ENCODE measurements at places on chromosomes 11 and 22. TPM values are rescaled to one million over a fixed set of nuclear protein-coding genes. Genes with fewer than 3 reads are reported as not detected.
A peak's percentile ranks its signal among the peaks of the same experiment; 100 is the strongest.

DNA sequence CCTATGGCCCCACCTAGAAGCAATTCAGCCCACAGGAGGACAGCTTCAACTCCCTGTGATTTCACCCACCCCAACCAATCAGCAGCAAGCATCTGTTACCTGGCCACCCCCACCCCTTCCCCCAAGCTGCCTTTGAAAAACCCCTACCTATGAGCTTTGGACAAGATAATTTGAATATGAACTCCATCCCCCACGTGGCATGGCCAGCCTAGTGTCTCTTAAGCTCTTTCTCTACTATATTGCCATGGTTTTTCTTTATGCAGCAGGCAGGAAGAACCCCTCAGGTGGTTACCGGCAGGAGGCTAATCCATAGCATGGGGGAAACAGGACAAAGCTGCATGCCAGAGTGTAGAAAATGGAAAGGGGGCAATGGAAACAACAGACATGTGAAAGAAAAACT is 29.0 kb downstream of the CTSC start:
- H3K27me3 ChIP-seq = no peaks in the 10 kb centered on the region
- peaks cover 8% of the 10 kb centered on the region for H3K4me1 ChIP-seq
- DNase-seq = no peak
- H3K4me3 ChIP-seq = no peak overlapping the region

- H3K27ac ChIP-seq = no peak overlapping the region
- no peak overlapping the region for H3K4me3 ChIP-seq
- peaks cover 33% of the 10 kb centered on the region for H3K4me1 ChIP-seq
- DNase-seq = no peak
Observed at GRCh38 chr11:69210310-69211035, 54.7 kb downstream of the SMIM38 start.

GRCh38 chr11:125332821-125333220 is 163.2 kb downstream of the FEZ1 start:
- H3K27me3 ChIP-seq = no peaks in the 10 kb centered on the region
- H3K4me3 ChIP-seq = no peak overlapping the region
- DNase-seq = no peak
- no peak overlapping the region for H3K27ac ChIP-seq
- peaks cover 70% of the 10 kb centered on the region for H3K4me1 ChIP-seq

GRCh38 chr11:61529537-61530225 is 21.1 kb downstream of the LRRC10B start:
- H3K4me1 ChIP-seq = peaks cover 16% of the 10 kb centered on the region
- no peak overlapping the region for H3K4me3 ChIP-seq
- no peaks in the 10 kb centered on the region for H3K36me3 ChIP-seq
- no peak for DNase-seq

GRCh38 chr11:2287091-2287490 is 14.6 kb downstream of the C11orf21 start:
- H3K27me3 ChIP-seq = peaks cover 21% of the 10 kb centered on the region
- no peaks in the 10 kb centered on the region for H3K36me3 ChIP-seq
- no peak overlapping the region for H3K4me3 ChIP-seq
- no peak overlapping the region for H3K27ac ChIP-seq

DNA sequence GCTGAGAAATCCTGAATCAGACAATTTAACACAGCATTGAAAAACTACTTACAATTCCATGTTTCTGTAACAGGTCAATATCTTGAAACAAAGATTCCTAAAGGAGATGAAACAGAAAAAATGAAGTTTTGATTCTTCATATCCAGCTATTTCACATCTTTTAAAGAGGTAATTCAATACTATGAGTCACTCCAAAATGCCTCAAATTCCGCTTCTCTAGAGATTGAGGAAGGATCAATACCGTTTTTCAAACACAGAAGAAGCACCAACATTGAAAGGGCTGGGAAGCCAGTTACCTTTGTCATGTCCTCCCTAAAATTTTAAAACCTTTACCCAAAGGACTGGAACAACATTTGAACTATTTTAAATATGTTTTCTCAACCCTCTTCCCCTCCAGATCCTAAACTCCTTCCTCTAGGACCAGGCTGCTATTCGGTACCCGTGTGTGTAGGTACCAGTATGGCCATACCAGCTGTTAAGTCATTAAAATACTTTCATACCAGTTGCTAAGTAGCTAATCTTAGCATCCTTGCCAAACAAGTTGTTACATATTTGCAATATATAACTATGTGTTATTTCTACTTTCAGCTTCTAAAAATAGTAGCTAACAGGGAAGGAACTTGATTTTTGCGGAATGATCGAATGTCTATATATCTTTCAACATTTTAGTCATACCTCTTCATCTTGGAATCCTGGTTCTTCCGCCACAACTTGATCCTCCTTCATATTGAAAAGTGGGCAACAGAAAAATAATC is 2.3 kb downstream of the DMC1 start:
- H3K4me1 ChIP-seq = peaks cover 21% of the 10 kb centered on the region
- no peaks in the 10 kb centered on the region for H3K36me3 ChIP-seq
- DNase-seq = no peak
- no peak overlapping the region for H3K27ac ChIP-seq
- peaks cover 6% of the 10 kb centered on the region for H3K27me3 ChIP-seq

DNA sequence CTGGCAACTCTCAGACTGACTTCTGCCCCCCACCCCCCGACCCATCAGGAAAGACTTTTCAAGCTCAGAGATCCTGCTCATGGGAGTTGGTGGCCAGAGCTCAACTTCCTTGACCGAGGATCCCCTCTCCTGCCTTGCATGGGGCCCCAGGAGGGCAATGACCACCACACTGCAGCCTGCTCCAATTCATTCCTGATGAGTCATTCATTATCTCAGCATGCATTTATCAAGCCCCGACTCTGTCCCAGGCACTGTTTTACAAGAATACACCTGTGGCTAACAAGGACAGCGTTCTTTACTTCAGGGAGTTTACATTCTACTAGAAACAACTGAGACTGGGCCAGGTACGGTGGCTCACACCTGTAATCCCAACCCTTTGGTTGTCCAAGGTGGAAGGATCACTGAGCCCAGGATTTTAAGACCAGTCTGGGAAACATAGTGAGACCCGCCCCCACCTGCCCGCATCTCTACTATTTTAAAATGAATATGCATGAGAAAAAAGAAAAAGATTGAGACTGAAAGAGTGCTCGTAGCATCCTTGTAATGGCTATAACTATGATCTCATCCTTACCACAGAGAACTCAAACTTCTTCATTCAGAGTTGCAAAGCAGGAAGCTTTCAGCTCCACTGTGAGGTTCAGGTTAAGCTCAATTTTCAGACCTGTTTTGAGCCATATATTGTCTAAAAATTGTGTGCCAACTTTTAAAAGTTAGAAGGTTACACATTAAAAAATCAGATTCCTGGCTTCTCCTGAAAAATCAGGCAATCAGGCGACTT is 60.4 kb downstream of the FEZ1 start:
- DNase-seq = no peak
- peaks cover 7% of the 10 kb centered on the region for H3K4me1 ChIP-seq
- H3K36me3 ChIP-seq = peaks cover 2% of the 10 kb centered on the region
- H3K4me3 ChIP-seq = no peak overlapping the region
- H3K27me3 ChIP-seq = no peaks in the 10 kb centered on the region

DNA sequence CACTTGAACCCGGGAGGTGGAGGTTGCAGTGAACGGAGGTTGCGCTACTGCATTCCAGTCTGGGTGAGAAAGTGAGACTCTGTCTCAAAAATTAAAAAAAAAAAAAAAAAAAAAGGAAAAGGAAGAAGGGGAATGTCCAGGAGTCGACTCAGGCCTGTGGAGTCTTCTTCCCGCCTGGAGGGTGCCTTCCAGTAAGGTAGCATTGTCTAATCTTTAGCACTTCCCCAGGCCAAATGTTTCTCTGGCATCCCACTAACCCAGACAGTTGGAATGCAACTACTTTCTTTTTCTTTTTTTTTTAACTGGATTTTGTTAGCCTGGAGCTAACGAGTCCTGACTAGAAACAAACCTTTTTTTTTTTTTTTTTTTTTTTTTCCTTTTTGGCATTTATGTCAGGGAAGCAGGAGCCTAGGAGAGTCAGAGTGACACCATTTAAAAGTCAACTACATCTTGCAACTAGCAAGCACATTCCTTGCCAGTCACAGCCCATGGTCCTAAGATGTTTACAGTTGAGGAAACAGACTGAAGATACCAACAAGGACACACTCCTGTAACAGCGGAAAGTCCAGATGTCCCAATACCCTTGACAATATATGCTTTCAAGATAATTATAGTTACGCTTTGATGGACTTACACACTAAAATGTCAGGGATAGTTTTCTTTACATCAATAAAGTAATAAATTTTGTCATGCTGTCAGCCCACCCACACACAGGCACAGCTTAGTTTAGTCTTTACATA is 10.6 kb downstream of the PLET1 start:
- no peak overlapping the region for H3K4me3 ChIP-seq
- H3K27me3 ChIP-seq = no peaks in the 10 kb centered on the region
- H3K27ac ChIP-seq = no peak overlapping the region

GRCh38 chr11:71431271-71431670 is 16.9 kb downstream of the DHCR7 start:
- no peak overlapping the region for H3K4me3 ChIP-seq
- H3K27me3 ChIP-seq = no peaks in the 10 kb centered on the region
- peaks cover 10% of the 10 kb centered on the region for H3K36me3 ChIP-seq
- peaks cover 4% of the 10 kb centered on the region for H3K4me1 ChIP-seq
- no peak overlapping the region for H3K27ac ChIP-seq

- DNase-seq = no peak
- H3K36me3 ChIP-seq = no peaks in the 10 kb centered on the region
Observed at GRCh38 chr11:130553306-130553705, 104.9 kb downstream of the ADAMTS15 start.

- peak overlapping the region; percentile 72 for H3K4me3 ChIP-seq
- DNase-seq = peak; percentile 30
- H3K27me3 ChIP-seq = no peaks in the 10 kb centered on the region
- peak overlapping the region; percentile 50 for H3K27ac ChIP-seq
Observed at GRCh38 chr11:65390099-65390941, 3.9 kb downstream of the FRMD8 start.

- H3K27ac ChIP-seq = peak overlapping the region; percentile 57
- peaks cover 2% of the 10 kb centered on the region for H3K36me3 ChIP-seq
- no peak for DNase-seq
- no peak overlapping the region for H3K4me3 ChIP-seq
- H3K4me1 ChIP-seq = no peaks in the 10 kb centered on the region
- no peaks in the 10 kb centered on the region for H3K27me3 ChIP-seq
Observed at GRCh38 chr11:2750682-2751522, 51.1 kb upstream of the KCNQ1OT1 start.

- no peak for DNase-seq
- no peak overlapping the region for H3K4me3 ChIP-seq
- no peak overlapping the region for H3K27ac ChIP-seq
- no peaks in the 10 kb centered on the region for H3K27me3 ChIP-seq
- H3K36me3 ChIP-seq = no peaks in the 10 kb centered on the region
Observed at GRCh38 chr11:56558574-56558973, 15.5 kb upstream of the OR5M11 start.

GRCh38 chr11:66133216-66133775 is 63.2 kb downstream of the PACS1 start:
- no peak overlapping the region for H3K27ac ChIP-seq
- no peaks in the 10 kb centered on the region for H3K4me1 ChIP-seq
- no peaks in the 10 kb centered on the region for H3K36me3 ChIP-seq
- no peak for DNase-seq
- no peak overlapping the region for H3K4me3 ChIP-seq

DNA sequence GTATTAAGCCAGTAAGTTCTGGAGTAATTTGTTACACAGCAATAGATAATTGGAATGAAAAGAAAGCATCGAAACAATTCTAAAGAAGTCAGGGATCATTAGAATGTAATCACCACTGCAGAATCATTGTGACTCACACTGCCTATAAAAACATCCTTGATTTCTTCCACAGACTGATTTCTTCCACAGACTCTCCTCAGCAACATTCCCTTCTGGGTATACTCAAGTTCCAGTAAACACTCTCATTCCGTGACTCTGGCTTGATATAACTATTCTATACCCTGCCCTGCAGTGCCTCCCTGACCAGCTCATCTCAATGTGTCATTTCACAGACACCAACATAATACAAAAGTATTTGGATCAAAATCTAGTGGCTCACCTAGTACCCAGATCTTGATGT is 120.5 kb downstream of the BBOX1 start:
- no peaks in the 10 kb centered on the region for H3K27me3 ChIP-seq
- no peak overlapping the region for H3K27ac ChIP-seq
- no peaks in the 10 kb centered on the region for H3K4me1 ChIP-seq
- no peak overlapping the region for H3K4me3 ChIP-seq
- peaks cover 6% of the 10 kb centered on the region for H3K36me3 ChIP-seq
- no peak for DNase-seq

DNA sequence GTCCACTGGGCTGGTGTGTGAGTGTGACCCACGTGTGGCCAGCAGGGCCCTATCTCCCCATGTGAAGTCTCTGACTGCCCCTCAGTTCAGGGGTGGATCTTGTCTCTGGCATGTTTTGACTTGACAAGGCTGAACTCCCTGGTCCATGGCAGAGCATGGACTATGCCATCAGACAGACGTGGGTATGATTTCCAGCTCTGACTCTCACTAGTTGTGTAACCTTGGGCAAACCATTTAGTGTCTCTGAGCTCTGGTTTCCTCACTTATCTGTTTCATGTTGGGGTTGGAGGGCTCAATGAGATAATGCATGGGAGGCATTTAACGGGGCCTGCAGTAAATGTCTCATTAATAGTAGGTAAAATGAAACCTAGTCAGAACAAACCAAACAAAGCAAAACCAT is 254.5 kb upstream of the NARS2 start:
- no peaks in the 10 kb centered on the region for H3K36me3 ChIP-seq
- DNase-seq = no peak
- no peak overlapping the region for H3K4me3 ChIP-seq
- H3K27me3 ChIP-seq = no peaks in the 10 kb centered on the region

GRCh38 chr11:25943777-25944661 is 387.9 kb upstream of the ANO3 start:
- peaks cover 2% of the 10 kb centered on the region for H3K36me3 ChIP-seq
- no peak overlapping the region for H3K27ac ChIP-seq
- no peaks in the 10 kb centered on the region for H3K27me3 ChIP-seq
- H3K4me3 ChIP-seq = no peak overlapping the region

DNA sequence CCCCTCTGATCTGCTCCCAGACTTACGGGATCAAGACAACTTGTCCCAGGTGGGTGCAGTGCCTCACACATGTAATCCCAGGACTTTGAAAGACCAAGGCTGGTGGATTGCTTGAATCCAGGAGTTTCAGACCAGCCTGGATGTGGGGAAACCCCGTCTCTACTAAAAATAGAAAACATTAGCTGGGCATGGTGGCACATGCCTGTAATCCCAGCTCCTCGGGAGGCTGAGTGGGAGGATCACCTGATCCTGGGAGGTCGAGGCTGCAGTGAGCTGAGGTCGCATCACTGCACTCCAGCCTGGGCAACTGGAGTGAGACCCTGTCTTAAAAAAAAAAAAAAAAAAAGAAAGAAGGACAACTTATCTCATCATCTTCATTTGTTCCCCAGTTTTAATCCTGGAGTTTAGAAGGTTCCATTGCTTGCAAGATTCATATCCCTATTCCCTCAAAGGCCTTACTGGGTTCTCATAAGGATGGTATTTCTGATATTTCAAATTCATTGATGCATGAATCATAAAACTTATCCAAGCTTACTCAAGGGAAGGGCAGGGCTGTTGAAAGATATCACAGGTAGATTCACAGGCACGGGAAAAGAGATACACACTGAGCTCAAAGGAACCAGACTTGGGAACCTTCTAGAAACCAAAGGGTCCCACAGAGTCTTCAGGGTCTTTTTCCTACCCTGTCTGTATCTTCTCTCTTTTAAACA is 14.6 kb downstream of the ENDOD1 start:
- H3K4me3 ChIP-seq = no peak overlapping the region
- H3K27ac ChIP-seq = no peak overlapping the region
- DNase-seq = no peak
- H3K4me1 ChIP-seq = peaks cover 21% of the 10 kb centered on the region

Gene HORMAD2
- total RNA-seq = not detected

Gene PSMD13
- 136 TPM for total RNA-seq

Gene PKDREJ
- total RNA-seq = not detected

Gene ALKBH8
- 11.0 TPM for total RNA-seq

Data from neural crest cell (in vitro differentiated cells).